ENCODE measurements at places on chromosomes 6 and 20.

DNA sequence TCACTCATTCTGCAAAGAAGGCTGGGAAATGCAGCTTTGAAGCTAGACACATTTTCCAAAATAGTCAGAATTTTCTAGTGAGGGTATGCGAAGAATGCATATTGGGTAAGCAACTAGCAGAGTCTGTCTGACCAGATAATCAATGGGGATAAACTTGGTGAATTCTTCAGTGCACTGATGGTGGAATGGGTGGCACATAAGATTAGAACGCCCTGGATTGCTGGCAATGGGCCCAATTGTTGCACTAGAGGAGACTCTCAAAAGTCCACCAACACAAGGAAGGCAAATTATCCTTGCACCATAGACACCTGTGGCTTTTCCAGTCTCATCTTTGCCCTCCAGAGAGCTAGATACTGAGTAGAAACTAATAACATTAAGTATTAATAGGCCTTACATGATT, 167.6 kb downstream of the PTPRT start:
- DNase-seq: no peak

DNA sequence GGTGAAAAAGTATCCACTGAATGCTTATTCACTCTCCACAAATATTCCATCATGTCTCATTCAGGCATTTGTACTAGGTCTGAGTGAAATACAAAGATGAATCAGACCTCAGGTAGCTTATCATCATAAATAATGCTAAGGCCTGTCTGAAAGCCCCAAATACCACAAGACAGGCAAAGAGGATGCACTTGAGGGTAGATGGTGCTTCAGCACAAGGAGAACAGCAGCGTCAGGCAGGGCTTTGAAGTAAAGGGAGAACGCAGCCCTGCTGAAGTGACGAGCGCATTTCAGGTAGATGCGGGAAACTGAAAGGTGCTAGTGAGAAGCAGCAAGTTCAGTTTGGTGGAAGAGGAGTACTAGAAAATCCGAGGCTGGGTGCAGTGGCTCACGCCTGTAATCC, 38.7 kb downstream of the MAP3K5 start:
- DNase-seq: no peak

DNA sequence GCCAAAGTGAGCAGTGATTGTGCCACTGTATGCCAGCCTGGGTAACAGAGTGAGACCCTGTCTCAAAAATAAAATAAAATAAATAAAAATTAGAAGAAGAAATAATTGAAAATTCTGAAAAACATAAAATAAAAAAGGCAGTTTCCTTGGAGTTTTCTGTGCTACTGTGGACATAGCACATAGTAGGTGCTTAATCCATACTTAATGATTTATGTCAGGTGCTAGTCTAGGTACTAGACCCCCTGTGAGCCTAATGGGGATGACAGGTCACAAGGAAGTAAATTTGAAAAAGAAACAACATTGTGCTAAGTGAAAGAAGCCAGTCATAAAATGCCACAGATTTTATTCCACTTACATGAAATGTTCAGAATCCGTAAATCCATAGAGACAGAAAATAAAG, 9.2 kb upstream of the SLC9A8 start:
- DNase-seq: no peak

GRCh38 chr20:57787151-57787989, 77.6 kb upstream of the PMEPA1 start:
- DNase-seq: no peak

DNA sequence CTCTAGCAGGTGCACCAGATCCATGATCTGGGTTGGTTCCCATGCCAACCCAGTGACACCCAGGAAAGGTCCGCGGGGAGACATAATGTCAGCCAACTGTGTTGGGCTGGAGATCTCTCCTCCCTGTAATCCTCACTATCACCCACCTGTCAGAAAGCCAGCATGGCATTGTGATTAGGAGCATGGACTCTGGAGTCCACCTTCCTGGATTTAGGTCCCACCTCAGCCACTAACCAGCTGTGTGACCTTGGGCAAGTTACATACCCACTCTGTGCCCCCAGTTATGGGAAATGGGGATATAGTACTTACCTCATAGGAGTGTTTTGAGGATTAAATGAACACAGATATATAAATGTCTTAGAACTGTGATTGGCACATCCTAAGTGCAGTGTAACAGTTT, 97.9 kb downstream of the ZDHHC14 start:
- DNase-seq: no peak

- no peak for DNase-seq
Observed at GRCh38 chr6:168756009-168756634, 315.1 kb downstream of the SMOC2 start.

- peak; percentile 35 for DNase-seq
Observed at GRCh38 chr20:46699651-46700359, 9.6 kb upstream of the SLC2A10 start.

DNA sequence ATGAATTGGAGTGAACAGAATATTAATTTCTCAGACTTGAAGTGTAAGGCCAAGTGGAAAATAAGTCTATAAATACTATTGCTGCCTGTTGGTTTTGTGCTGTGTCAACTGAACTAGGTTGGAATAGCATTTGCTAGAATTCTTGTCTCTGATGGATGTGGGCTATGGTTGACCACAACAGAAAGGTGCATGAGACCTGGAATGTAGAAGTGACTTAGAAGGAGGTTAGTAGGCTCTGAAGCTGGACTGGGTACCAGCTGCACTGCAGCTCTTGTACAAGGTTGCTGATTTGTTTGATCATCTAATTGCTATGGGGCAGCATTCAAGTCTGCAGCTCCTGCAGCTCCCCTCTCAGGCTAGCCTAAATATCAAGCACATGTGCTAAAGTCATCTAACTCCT, 479.0 kb upstream of the NRSN1 start:
- no peak for DNase-seq

- no peak for DNase-seq
Observed at GRCh38 chr6:57207872-57208271, 14.2 kb downstream of the RAB23 start.

DNA sequence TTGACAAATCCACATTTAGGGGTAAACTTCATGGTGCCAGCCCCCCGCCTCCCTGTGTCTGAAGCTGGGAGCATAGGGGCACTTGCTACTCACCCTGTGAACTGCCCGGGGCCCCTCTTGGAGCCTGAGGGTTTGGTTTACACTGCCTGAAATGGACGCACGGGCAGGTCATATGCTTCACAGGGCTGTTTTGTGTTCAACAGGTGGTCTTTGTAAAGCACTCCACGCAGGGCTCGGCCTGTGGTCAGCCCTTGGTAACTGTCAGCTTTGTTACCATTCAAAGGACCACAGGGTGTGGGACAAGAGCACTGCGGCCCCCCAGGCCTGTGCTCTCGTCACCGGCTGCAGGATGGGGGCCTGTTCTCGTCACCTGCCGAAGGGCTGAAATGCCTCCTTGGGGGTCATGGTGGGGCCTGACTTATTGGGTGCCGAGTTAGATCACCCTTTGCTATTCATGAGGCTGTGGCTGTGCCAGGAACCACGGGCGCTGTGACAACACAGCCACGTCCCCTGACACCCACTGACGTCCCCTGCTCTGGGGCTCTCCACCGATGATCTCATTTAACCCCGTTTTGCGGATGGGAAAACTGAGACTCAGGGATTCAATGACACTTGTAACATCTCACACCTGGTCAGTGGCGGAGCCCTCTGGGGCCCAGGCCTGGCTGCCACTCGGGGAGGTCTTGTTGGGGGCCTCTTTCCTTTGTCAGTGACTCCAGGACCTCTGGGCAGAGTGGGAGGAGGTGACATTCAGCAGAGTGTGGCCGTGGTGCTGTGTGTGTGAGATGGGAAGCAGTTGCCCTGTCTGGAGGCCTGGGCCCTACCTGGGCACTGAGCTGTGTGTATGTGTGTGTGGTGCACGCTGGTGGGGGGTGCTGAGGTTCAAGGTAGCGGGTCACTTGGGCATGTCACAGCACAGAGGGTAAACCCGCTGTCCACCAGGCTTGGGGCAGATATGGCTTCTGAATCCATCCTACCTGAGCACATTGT, 24.9 kb downstream of the ZBP1 start:
- no peak for DNase-seq

DNA sequence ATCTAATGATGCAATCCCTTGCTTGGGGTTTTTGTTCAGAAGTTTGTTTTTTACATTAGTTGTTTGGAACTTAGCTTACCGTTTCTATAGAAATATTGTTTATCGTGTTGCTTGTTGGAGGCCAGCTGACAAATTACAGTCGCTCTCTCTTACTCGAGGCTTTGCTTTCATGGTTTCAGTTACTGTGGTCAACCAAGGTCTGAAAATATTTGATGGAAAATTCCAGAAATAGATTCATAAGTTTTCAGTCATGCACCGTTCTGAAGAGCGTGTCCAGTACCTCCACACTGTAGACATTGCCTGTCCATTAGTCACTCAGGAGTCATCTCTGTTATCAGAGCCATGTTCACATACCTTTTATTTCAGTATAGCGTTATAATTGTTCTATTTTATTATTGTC, 47.9 kb downstream of the DEK start:
- peak; percentile 17 for DNase-seq

- DNase-seq: no peak
Observed at GRCh38 chr6:136251394-136251793, 1.3 kb upstream of the MTFR2 start.

- DNase-seq: no peak
Observed at GRCh38 chr6:155436981-155437749, 18.5 kb downstream of the NOX3 start.

DNA sequence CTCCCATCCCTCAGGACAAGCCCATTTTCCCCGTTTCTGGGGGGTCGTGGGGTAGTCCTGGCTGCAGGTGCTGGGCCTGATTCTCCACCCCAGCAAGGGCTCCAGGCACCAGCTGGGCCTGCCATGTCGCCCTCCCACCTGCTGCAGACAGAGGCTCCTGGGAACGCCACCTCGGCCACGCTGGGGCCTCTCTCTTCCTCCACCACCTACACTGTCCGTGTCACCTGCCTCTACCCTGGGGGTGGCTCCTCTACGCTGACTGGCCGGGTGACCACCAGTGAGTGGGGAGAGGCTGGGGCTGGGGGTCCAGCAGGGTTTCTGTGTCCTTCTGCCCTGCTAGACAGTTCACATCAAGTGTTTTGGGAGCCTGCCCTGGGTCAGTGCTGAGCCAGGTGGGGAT, 19.3 kb downstream of the COL20A1 start:
- no peak for DNase-seq

DNA sequence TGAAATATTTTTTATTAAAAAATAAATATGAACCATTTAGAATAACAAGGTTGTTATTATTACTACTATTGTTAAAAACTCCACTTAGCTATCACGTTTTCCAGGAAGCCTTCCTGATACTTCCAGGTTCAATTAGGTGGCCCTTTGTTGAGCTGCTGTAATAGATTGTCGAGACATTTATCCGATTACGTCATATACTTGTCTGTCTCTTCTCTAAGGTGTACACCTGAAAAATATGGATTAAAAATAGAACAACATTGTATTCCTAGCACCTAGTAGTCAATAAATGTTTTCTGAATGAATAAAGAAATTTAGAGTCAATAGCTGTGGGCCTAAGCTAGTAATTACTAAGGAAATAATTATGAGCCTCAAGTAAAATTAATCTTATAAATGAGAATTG, 359.6 kb downstream of the RNF144B start:
- DNase-seq: no peak

DNA sequence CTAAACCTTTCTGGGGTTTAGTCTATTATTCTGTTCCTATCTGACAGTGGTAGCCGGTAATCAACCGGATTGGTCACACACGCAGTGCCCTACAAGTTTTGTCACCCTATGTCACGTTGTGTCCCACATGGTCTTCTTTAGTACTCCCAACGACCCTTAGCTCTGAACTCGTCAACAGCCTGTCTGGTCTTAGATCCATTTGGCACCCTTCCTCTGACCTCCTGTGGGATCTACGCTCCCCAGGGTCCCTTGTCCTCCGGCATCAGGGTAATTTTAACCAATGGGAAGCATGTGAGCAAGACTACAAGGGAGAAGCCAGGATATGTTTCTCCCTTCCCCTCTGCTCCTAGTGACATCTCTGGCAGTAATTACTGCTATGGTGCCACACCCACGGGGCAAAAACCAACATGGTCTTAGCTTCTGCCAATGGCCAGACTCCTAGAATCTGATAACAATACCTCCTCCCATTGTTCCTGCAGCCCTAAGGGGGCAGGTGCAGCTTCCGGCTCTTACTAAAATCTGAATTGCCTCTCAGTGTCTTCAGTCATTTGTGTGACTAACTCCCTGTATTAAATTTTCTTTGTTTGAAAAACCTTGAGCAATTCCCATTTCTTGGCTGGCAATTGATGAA, 56.6 kb downstream of the MAFB start:
- no peak for DNase-seq

- no peak for DNase-seq
Observed at GRCh38 chr6:96299525-96299924, 222.1 kb upstream of the UFL1 start.

DNA sequence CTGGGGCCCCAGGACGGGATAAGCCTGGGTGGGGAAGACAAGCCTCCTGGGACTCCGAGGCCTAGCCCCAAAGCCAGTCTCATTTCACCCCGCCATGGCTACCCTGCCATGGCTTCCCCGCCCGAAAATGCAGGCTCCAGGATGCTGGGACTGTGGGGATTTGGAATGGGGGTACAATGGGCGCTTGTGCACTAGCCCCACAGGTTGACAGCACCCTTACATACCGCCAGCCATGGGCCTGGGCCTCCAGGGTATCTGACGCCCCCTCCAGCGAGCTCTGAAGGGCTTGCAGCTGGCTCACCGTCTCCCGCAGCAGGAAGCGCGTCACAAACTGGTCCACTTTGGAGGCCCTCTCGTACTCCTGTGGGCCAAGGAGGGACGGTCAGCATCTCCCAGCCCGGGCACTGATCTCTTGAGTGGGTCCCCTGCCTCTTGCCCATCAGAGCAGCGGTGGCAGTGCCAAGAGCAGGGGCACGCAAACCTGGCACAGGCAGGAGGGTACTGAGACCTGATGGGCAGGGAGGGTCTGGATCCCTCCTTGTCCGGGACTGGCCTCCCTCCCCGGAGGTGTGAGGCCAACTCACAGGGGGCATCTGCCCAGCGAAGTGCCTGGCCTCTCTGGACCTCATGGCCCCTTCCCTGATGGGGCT, 2.0 kb upstream of the C20orf144 start:
- DNase-seq: no peak

GRCh38 chr6:74991573-74992332, 214.1 kb downstream of the COL12A1 start:
- DNase-seq: peak; percentile 37

GRCh38 chr6:31769684-31770371, 7.3 kb downstream of the VWA7 start:
- peak; percentile 88 for DNase-seq

DNA sequence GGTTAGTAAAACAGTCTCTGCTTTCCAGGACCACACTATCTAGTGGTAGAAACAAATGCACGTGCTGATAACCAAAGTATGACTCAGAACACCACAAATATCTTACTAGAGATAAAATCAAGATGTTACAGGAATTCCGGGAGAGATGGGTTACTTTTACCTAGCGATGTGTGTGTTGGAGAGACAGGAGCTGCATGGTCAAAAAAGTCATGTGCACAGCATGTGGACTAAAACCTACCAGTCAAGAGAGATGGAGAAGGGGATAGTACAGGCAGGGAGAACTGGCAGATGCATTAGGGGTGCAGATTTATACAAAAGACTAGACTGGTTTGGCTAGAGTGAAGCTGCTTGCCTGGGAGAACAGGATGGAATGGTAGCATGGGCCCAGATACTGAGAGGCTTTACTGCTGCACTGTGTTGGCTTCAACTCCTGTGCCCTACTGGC, 75.3 kb upstream of the MRAP2 start:
- DNase-seq: no peak

- no peak for DNase-seq
Observed at GRCh38 chr6:125746731-125747588, 2.5 kb upstream of the HEY2 start.
